ENCODE measurements at places on chromosomes 2 and 18.
A peak's percentile ranks its signal among the peaks of the same experiment; 100 is the strongest.

DNA sequence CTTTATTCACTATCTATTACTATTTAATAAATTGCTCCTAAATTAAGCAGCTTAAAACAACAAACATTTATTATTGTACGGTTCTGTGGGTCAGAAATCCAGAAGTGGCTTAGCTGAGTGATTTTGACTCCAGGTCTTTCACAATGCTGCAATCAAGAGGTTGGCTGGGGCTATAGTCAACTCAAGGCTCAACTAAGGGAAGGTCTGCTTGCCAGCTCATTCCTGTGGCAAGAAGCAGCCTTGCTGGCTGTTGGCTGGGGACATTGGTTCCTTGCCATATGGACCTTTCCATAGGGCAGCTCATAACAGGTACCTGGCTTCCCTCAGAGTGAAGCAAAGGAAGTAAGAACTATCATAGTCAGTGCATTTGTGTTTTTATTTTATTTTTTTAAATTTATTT lies 5.0 kb upstream of the MRPL19 start:
- no peak for DNase-seq

GRCh38 chr2:137050949-137051348 lies 285.6 kb downstream of the THSD7B start:
- peak; percentile 46 for DNase-seq

DNA sequence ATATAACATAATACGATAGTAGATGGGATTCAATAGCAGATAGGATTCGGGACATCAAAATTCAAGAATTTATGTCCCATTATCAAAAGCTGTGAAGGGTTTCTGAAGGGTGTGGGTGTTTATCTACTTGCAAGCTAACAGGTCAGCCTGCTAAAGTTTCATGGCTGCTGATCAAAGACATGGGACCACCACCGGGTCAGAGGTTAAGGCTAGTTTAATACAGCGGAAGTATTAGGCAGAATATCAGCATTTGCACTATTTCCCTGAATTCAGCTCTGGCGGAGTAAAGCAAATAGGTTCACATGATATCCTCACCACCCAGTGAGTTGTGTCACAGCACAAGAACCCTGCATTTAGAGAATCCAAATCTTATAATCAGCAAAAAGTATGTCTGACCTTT lies 82.5 kb downstream of the DSEL start:
- DNase-seq: no peak

DNA sequence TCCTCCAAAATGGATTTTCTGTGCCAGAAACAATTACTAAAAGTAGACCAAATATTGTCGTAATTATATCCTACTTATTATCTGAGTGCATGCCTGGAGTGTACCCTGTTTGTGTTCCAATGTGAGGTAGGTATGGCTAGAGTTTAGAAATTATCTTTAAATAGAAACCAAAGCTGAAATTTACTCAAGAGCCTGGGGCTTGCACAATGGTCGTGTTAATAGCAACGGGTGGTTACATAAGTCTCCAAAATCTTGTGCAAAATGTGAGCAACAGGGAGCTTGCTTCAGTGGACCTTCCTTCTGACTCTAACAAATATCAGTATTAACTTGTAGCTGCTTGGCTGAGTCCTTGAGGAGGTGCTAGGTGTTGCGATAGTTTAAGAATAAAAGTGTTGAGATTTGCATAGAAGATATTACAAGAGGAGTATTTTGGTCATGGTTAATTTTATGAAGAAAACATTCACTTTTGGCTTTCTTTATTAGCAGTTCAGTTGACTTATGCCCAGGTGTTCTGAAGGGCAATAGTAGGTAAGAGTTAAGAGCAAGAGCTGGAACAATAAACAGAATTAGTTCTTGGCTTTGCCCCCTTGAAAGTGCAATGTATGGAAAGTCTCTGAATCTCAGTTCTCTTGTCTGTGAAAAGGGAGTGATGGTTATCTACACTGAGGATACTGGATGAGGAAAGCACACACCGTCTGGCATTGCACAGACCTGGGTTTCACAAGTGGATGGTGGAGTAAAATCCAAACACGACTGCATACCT lies 4.6 kb downstream of the CXCR4 start:
- no peak for DNase-seq

- no peak for DNase-seq
Measured at GRCh38 chr2:186484062-186484735, 1.9 kb upstream of the ZC3H15 start.

DNA sequence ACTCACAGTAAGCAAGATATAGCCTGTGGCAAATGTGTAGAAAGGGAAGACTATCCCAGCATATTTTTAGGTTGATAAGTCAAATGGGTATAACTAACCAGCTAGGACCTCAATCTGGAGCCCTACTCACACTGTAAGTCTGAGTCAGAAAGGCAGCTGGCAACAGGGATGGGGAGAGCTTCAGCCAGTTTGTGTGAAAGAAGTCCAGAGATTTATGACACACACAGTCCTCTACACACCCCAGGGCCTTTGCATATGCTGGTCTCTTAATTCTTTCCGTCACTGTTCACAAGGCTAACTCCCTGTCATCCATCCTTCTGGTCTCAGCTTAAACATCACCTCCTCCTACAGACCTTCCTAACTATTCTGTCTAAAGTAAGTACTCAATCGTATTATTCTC lies 5.9 kb upstream of the TCF4 start:
- no peak for DNase-seq

DNA sequence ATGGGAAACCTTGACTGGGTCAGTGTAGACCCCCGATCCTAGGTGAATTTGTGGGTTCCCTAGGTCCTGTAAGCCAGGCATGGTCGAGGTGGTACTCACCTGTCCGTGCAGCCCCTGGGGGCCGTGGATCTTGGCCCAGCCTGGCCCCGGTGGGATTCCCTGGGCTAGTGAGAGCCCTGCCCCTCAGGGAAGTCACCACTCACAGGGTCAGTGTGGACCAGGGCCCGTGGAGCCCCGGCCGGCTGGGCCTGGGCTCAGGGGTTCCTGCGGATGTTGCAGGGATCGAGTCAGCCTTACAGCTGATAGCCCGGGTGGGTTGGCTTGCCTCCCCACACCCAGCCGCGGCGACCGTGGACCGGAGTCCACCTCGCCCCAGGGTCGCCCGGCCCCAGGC lies 528 bp downstream of the ATG9A start:
- DNase-seq: no peak

DNA sequence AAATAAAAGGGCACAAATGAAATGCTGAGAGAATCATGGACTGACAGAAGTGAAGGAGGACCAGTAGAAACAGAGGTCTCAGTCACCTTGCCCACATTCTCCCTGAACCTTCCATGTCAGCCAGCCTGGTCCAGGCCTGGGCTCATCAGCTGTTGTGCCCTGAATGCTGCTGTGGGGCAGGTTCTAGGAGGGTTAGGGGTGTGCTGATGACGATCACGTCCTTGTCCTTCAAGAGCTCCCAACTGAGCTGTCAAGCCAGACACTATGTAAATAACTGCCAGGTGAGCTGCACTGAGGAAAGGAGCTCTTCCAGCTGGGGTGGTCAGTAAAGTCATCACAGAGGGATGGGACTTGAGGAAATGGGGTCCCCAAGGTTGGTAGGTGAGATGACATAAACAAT lies 156.5 kb downstream of the SMAD2 start:
- no peak for DNase-seq

GRCh38 chr18:10239103-10239502 lies 215.3 kb upstream of the APCDD1 start:
- peak; percentile 45 for DNase-seq

DNA sequence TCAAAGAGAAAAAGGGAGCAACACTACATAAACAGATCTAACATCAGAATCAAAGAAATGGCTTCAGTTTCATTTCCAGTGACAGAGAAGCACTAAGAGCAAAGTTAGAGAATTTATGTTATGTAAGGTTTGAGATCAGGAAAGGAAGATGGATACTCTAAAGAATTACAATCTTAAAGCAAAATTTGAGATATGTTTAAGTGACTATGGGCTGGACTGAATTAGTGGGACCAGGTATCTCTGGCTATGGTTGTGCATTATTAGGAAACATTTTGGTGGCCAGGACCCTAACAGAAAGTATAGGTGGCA lies 208.2 kb downstream of the CCDC178 start:
- no peak for DNase-seq

DNA sequence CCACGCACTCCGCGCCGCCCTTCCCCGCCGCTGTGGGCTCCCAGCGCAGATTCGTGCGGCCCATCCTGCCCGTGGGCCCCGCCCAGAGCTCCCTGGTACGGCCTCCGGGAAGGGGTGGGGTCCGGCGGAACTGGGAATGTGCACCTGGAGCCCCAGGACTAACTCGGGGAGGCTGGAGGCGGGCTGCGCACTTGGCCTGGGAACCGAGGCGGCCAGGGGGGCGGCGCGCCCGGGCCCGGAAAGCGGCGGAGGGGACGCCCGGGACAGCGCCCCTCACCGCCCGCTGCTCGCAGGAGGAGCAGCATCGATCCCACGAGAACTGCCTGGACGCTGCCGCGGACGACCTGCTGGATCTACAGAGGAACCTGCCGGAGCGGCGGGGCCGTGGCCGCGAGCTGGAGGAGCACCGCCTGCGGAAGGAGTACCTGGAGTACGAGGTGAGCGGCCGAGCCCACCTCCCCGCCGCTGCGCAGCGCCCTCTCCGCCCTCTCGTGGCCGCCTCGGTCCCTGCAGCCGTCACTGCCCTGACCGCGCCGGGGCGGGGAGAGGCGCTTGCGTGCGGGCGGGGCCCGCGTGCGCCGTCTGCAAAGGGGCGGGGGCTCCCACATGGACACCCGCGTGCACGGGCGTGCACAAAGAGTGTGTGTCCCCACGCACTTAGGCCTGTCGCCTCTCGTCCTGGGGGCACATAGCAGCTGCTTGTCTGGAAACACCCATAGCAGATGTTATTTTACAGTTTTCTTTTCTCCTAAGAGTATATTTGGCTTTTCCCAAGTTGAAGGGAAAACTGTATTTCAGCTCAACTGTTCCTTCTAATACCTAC lies 25.2 kb downstream of the PSD4 start:
- DNase-seq: peak; percentile 88

DNA sequence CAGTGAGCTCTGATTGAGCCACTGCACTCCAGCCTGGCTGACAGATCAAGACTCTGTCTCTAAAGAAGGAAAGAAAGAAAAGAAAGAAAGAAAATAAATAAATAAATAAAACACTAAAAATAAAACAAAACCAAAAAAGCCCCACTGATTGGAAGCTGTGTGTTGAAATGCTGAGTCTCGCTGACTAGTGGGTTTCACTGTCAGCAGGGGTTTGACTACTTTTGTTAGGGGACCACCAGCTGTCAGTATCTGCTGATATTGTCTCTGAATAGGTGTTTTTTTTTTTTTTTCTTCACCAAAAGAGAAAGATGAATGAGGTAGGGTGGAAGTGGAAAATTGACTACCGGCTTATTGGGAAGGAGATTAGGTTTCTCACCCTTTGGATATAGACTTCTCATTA lies 12.8 kb upstream of the ACTR2 start:
- DNase-seq: no peak

GRCh38 chr2:165847001-165847400 lies 53.0 kb upstream of the GALNT3 start:
- DNase-seq: no peak

- DNase-seq: peak; percentile 84
Measured at GRCh38 chr2:235594041-235594440, 100.2 kb downstream of the AGAP1 start.

- DNase-seq: no peak
Measured at GRCh38 chr18:70822117-70822516, 533.3 kb downstream of the SOCS6 start.

DNA sequence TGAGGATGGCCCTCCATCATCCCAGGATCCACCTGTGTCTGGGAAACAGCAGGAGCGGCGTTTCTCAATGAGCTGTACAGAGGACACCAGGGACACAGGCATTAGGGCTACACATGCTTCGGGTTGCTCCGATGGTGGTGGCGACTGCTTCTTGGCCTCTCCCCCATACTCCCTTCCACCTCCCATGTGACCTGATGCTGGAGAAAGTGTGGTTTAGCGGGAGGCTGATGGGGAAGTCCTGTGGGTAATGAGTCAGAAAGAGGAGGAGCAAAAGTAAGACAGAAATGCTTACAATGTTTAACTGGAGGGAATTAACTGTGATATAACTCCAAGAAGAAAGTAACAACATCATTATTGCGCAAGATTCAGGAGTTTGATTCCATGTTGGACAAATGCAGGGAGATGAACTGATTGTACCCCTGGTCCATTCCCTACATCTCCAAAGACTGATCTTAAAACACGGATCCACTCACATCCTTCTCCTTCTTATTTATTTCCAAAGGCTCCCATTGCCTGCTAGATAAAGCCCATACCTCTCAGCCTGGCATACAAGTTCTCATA lies 186.6 kb downstream of the NRP2 start:
- DNase-seq: peak; percentile 37

DNA sequence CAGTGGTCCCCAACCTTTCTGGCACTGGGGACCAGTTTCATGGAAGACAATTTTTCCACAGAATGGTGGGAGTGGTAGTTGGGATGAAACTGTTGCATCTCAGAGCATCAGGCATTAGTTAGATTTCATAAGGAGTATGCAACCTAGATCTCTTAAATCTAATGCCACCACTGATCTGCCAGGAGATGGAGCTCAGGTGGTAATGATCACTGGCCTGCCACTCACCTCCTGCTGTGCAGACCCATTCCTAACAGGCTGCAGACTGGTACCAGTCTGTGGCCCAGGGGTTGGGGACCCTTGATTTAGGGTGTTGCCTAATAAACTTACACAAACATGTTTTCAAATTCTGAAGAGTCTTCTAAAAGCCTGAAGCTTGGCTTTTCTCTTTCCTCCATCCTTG lies 261.3 kb downstream of the CDH19 start:
- no peak for DNase-seq

GRCh38 chr18:35535297-35535696 lies 37.5 kb upstream of the INO80C start:
- DNase-seq: no peak

GRCh38 chr2:21042958-21043743 lies 722 bp downstream of the APOB start:
- peak; percentile 48 for DNase-seq

- peak; percentile 80 for DNase-seq
Measured at GRCh38 chr18:48022531-48023329, 92.3 kb upstream of the SMAD2 start.

DNA sequence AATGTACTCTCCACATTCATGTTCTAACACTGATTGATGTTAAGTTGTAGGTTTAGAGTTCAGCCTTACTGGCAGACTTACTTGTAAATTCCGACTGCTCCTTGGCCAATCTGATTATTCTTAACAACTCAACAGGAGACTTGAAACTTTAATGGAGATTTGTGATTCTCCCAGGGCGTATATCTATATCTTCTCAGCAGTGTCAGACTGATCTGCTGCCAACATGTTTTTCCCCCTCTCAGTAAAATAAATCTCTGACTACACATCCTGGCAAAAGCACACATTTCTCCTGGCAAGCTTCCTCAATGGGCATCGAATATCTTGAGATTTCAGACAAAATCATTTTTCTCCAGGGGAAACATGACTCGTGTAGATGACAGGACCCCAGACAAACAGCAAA lies 1041.2 kb downstream of the DPP10 start:
- no peak for DNase-seq

- no peak for DNase-seq
Measured at GRCh38 chr2:66660804-66661203, 225.9 kb downstream of the MEIS1 start.

GRCh38 chr2:174836377-174836994 lies 72.2 kb upstream of the CHRNA1 start:
- peak; percentile 92 for DNase-seq

All from epithelial cell of esophagus (primary cell).